ENCODE measurements at places on chromosomes 6 and 20. TPM values are rescaled to one million over a fixed set of nuclear protein-coding genes. Genes with fewer than 3 reads are reported as not detected.

GRCh38 chr20:47610247-47610944 is 108.7 kb downstream of the NCOA3 start:
- no peaks in the 10 kb centered on the region for H3K4me1 ChIP-seq
- H3K36me3 ChIP-seq = no peaks in the 10 kb centered on the region
- H3K4me3 ChIP-seq = no peak overlapping the region
- DNase-seq = no peak

- no peaks in the 10 kb centered on the region for H3K36me3 ChIP-seq
- no peak overlapping the region for H3K27ac ChIP-seq
- no peak for DNase-seq
- H3K27me3 ChIP-seq = no peaks in the 10 kb centered on the region
Measured at GRCh38 chr6:44497807-44498206, 110.3 kb downstream of the CDC5L start.

- peaks cover 4% of the 10 kb centered on the region for H3K4me1 ChIP-seq
- no peaks in the 10 kb centered on the region for H3K36me3 ChIP-seq
- peaks cover 20% of the 10 kb centered on the region for H3K27me3 ChIP-seq
- DNase-seq = no peak
- peak overlapping the region; percentile 57 for H3K4me3 ChIP-seq
Measured at GRCh38 chr20:64037498-64038213, 1.7 kb downstream of the C20orf204 start.

Gene PNPLA1
- total RNA-seq = not detected

DNA sequence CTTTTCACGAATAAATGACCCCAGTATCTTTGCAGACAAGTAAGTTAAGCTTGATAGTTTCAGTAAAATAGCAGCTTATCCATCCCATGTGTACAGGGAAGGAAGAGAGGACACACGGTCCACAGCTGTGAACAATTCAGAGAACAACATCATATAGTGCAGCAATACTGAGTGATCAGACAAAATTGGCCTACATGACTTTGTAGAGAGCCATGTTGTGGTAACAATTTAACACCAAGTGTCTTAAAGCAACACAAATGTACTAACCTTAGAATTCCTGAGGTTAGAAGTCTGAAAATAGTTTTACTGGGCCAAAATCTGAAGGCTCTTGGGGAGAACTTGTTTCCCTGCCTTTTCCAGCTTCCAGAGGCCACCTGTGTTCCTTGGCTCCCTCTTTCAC is 12.5 kb downstream of the FAM184A start:
- H3K4me3 ChIP-seq = no peak overlapping the region
- no peaks in the 10 kb centered on the region for H3K4me1 ChIP-seq
- DNase-seq = no peak

DNA sequence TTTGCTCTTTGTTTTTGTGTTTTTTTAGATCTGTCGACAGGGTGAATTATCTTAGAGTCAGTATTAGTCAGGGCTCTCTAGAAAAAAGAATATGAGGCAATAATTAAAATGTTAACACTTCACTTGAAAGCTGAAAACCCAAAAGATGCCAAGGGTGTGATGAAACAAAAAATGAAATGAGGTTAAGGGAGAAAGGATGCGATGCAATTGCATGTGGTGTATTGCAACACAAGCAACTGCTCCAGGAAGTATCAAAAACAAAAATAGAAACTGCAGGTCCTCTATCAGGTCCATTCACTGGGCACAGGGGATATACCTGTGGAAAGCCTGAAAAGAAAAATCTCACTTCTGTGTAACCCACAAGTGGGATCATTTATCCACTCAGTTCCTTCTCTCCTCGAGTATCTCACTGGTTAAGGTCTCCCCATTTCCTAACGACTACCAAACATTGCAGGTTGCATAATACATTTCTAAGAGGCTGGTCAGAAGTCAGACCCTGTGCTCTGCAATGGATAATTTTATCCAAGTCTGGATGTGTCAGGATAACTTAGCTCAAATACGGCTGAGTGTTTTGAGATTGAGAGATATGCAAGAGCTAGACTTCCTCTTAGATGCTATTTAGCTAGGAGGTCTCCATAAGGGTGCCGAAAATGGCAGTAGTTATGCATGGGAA is 257.7 kb upstream of the GJE1 start:
- H3K4me3 ChIP-seq = no peak overlapping the region
- H3K27me3 ChIP-seq = no peaks in the 10 kb centered on the region
- no peak for DNase-seq
- no peak overlapping the region for H3K27ac ChIP-seq
- H3K4me1 ChIP-seq = no peaks in the 10 kb centered on the region

Gene SPO11
- not detected for total RNA-seq

GRCh38 chr20:35641743-35642142 is 23.0 kb downstream of the CPNE1 start:
- H3K27me3 ChIP-seq = no peaks in the 10 kb centered on the region
- no peak overlapping the region for H3K27ac ChIP-seq
- DNase-seq = no peak
- H3K4me3 ChIP-seq = no peak overlapping the region

GRCh38 chr20:44296011-44296410 is 15.0 kb downstream of the FITM2 start:
- no peak overlapping the region for H3K27ac ChIP-seq
- no peaks in the 10 kb centered on the region for H3K27me3 ChIP-seq
- H3K4me3 ChIP-seq = no peak overlapping the region
- H3K36me3 ChIP-seq = no peaks in the 10 kb centered on the region
- H3K4me1 ChIP-seq = no peaks in the 10 kb centered on the region

DNA sequence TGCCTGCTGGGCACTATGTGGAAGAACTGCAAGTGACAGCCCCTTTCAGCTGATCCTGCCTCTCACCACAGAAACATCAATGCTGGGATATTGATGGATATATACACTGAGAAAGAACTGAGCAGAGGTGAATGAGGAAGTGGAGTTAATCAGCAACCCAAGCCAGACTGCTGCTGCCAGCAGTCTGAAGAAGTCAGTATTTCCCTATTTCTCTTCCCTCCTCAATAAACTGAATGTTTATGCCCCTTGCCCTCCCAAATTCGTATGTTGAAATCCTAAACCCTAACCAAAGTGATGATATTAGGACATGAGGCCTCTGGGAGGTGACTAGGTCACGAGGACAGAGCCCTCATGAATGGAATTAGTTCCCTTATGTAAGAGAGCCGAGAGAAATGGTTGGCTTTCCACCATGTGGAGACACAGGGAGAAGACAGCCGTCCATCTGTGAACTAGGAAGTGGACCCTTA is 76.3 kb downstream of the CDK19 start:
- no peaks in the 10 kb centered on the region for H3K4me1 ChIP-seq
- H3K27ac ChIP-seq = no peak overlapping the region
- no peaks in the 10 kb centered on the region for H3K27me3 ChIP-seq
- H3K36me3 ChIP-seq = no peaks in the 10 kb centered on the region

- H3K4me1 ChIP-seq = no peaks in the 10 kb centered on the region
- no peaks in the 10 kb centered on the region for H3K36me3 ChIP-seq
- no peak overlapping the region for H3K4me3 ChIP-seq
- DNase-seq = no peak
Measured at GRCh38 chr6:25660512-25660911, 8.5 kb downstream of the SCGN start.

DNA sequence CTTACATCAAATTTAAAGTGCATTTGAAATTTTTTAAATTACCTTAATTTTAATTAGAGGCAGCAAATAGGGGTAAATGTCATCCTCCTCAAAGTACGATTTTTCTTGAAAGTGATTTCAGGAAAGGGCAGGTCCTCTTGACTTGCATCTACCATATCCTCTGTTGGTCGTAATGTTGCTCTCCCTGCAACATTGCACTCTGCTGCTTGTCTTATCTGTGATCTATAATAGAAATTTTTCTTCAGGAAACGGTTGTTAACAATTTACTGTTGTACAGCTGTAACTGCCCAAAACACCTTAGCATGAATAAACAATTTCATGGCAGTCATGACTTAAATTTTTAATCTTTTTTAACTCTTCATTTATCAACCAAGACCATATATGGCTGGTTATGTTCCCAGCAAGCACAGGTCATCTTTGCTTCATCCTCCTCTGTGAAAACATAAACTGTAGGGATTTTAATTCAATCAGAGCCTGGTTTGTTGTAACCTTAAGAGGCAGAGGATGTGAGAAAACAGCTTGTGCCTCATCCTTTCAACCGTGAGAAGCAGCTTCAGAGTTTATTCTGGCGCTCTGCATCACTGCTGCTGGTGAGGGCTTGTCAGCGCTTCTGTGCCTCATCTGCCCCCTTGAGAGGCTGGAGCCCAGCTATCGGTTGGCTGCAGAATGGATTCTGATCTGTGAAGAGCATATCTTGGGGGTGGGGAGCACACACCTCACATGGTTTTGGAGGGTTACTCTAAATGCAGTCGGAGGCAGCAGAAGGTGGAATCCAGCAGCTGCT is 56.0 kb downstream of the CTNNBL1 start:
- H3K27me3 ChIP-seq = no peaks in the 10 kb centered on the region
- H3K4me1 ChIP-seq = no peaks in the 10 kb centered on the region
- no peak for DNase-seq
- no peaks in the 10 kb centered on the region for H3K36me3 ChIP-seq
- H3K27ac ChIP-seq = no peak overlapping the region

Gene TRIM40
- not detected for total RNA-seq

Gene TNXB
- 89.8 TPM for total RNA-seq

- H3K27ac ChIP-seq = peak overlapping the region; percentile 7
- no peak for DNase-seq
- no peaks in the 10 kb centered on the region for H3K4me1 ChIP-seq
- H3K27me3 ChIP-seq = no peaks in the 10 kb centered on the region
Measured at GRCh38 chr6:13678255-13678983, 33.2 kb downstream of the RANBP9 start.

Gene OR2H1
- total RNA-seq = not detected

- DNase-seq = no peak
- H3K4me1 ChIP-seq = no peaks in the 10 kb centered on the region
- H3K4me3 ChIP-seq = no peak overlapping the region
- H3K27ac ChIP-seq = no peak overlapping the region
Measured at GRCh38 chr6:155738602-155739105, 283.0 kb upstream of the NOX3 start.

GRCh38 chr20:51702556-51702955 is 65.6 kb downstream of the ATP9A start:
- no peak overlapping the region for H3K4me3 ChIP-seq
- H3K36me3 ChIP-seq = no peaks in the 10 kb centered on the region
- no peaks in the 10 kb centered on the region for H3K4me1 ChIP-seq

- H3K27me3 ChIP-seq = no peaks in the 10 kb centered on the region
- H3K4me1 ChIP-seq = peaks cover 6% of the 10 kb centered on the region
- no peak for DNase-seq
- no peaks in the 10 kb centered on the region for H3K36me3 ChIP-seq
- H3K4me3 ChIP-seq = no peak overlapping the region
Measured at GRCh38 chr6:36912586-36912985, 26.8 kb downstream of the C6orf89 start.

GRCh38 chr6:45818655-45819054 is 197.0 kb downstream of the CLIC5 start:
- no peaks in the 10 kb centered on the region for H3K4me1 ChIP-seq
- no peak for DNase-seq
- H3K27me3 ChIP-seq = no peaks in the 10 kb centered on the region
- H3K36me3 ChIP-seq = no peaks in the 10 kb centered on the region
- no peak overlapping the region for H3K4me3 ChIP-seq

DNA sequence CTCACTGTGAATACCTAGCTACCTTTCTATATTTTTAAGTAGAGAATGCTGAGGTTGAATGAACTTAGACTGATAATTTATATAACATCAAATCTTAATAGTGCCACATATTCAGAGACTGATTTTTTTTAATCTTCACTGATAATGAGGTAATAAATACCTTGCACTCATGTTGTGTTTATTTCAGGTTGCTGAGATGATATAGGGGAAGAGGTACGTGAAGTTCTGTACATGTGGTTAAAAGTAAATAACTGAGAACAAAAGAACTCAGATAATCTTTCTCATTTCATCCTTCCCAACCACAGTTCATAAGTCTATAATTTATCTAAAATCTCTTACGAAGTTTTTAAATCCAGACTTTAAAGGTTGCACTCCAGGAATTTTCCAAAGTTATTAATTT is 6.4 kb downstream of the NHSL1 start:
- H3K4me1 ChIP-seq = peaks cover 4% of the 10 kb centered on the region
- no peaks in the 10 kb centered on the region for H3K36me3 ChIP-seq
- H3K27me3 ChIP-seq = no peaks in the 10 kb centered on the region
- no peak for DNase-seq

DNA sequence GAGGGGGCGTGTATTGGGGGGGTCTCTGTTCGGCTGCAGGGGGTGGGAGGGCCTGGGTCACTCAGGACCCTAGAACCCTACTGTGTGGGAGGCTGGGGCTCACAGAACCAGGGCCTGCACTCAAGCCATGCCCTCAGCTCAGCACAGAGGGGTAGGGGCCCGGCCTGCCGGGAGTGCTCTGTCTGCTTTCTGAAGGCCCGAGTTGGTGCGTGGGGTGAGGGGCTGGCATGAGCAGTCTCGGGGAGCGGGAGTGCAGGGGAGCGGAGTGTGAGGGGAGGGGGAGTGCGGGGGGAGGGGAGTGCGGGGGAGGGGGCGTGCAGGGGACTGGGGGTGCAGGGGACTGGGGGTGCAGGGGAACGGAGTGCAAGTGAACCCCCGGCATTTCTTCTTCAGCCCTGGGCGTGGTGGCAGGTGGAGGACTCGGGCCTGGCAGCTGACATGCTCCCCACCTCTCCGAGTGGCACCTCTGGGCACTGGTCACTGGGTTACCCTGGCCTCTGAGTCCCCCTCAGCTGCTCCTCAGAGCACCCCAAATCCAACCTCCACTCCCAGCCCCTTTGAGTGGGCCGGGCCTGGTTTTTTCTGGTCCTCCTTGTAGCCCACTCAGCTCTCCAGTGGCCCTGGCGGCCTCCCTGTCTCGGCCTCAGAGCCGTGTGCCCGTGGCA is 1.0 kb downstream of the COL20A1 start:
- H3K36me3 ChIP-seq = no peaks in the 10 kb centered on the region
- no peaks in the 10 kb centered on the region for H3K4me1 ChIP-seq
- DNase-seq = no peak
- no peak overlapping the region for H3K4me3 ChIP-seq

DNA sequence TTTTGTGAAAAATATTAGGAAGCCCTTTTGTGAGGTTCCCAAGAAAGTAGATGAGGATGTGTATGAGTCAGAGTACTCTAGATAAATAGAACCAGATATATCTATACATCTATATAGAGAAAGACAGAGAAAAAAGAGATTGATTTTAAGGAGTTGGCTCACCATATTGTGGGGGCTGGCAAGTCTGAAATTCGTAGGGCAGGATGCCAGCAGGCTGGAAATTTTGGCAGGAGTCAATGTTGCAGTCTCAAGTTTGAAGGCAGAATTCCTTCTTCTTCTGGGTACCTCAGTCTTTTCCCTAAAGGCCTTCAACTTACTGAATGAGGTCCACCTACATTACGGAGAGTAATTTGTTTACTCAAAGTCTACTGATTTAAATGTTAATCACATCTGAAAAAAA is 65.3 kb upstream of the SAMD3 start:
- H3K4me3 ChIP-seq = no peak overlapping the region
- no peak overlapping the region for H3K27ac ChIP-seq
- H3K4me1 ChIP-seq = no peaks in the 10 kb centered on the region
- H3K27me3 ChIP-seq = no peaks in the 10 kb centered on the region

All from breast epithelium (tissue), 4 donors.